GM23248 (cell line): ENCODE measurements at places on chromosomes 11 and 22.

- DNase-seq = no peak
Observed at GRCh38 chr11:115146425-115146824, 357.8 kb downstream of the CADM1 start.

- no peak for DNase-seq
Observed at GRCh38 chr11:115244758-115245157, 259.5 kb downstream of the CADM1 start.

DNA sequence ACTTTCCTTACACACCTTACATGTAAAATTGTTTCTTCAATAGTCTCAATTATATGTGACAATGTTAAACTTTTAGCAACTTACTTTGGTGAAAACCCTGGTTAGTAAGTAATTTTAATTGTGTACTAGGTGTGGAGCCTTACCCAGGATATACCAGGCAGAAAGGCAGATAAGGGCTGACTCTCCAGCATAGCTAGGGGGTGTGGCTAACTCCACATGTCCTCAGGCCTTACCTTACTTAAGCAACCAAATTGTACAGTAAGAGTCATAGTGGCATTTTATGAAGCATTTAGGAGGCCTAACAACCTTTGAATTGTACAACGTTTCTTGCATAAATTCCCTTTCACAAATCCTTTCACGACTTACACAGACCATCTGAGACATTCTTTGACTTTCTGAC lies 118.2 kb upstream of the OR9Q1 start:
- DNase-seq = no peak

GRCh38 chr11:41612415-41612814 lies 153.0 kb upstream of the LRRC4C start:
- DNase-seq = no peak

GRCh38 chr11:106031202-106031810 lies 9.3 kb upstream of the MSANTD4 start:
- peak; percentile 8 for DNase-seq

- no peak for DNase-seq
Observed at GRCh38 chr22:44130076-44130711, 50.5 kb upstream of the PARVG start.

DNA sequence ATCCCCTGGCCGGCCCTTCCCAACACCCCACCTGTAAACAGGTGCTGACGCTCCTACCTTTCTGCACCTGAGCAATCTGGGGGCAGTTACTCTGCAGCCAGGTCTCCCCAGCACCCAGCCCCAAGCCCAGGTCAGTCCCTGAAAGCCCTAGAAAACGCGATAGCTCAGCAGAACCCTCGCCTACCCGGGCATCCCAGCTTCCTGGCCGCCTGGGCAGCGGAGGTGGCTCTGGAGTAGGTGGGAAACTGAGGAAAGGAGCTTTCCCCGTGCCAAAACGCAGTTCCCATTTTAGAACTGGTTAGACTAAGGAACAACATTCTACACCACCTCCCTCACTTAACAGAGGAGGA lies 445 bp downstream of the SYTL2 start:
- no peak for DNase-seq

- no peak for DNase-seq
Observed at GRCh38 chr11:58275002-58275401, 6.9 kb upstream of the OR10W1 start.

GRCh38 chr11:104155375-104155774 lies 8.6 kb downstream of the PDGFD start:
- no peak for DNase-seq

- peak; percentile 73 for DNase-seq
Observed at GRCh38 chr22:31313366-31314147, 21.3 kb upstream of the PIK3IP1 start.

- DNase-seq = no peak
Observed at GRCh38 chr11:2300936-2301630, 635 bp downstream of the C11orf21 start.

DNA sequence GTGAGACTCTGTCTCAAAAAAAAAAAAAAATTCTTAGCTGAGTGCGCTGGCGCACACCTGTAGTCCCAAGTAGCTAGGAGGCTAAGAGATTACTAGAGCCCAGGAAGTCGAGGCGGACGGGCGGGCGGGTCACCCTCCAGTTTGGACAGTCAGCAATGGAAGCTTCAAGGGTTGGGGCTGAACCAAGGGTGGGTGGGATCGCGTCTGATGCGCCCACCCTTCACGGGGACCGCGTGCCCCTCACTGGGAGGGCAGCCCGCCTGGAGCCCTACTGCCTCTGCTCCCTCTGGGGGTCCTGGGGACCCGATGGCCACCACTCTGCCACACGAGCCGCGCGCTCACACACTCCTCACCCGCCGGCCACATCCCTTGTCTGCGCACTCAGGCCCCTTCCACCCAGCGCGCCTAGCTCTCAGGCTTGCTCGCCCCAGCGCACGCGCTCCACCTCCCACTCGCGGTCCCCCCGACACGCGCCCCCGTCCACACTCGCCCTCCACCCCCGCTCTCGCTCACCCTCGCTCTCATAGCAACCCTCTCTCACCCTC lies 494 bp downstream of the CHID1 start:
- DNase-seq = no peak

DNA sequence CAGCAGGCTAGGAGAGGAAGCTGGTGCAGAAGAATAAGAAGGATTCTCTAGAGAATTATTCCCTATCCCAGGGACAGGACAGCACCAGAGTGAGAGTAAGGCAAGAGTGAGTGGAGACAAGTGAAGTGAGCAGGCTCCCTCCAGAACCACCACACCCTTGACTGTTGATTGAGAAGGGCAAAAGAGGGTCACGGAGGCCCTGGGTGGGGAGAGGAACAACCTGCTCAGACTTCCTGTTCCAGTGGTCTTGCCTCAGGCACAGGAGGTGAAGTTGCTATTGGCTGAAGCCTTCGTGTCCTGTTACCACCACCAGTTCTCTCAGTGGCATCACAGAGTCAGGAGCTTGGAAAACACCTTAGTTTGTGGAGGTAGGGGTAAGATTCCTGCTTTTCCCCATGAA lies 51.7 kb upstream of the CCDC89 start:
- no peak for DNase-seq

DNA sequence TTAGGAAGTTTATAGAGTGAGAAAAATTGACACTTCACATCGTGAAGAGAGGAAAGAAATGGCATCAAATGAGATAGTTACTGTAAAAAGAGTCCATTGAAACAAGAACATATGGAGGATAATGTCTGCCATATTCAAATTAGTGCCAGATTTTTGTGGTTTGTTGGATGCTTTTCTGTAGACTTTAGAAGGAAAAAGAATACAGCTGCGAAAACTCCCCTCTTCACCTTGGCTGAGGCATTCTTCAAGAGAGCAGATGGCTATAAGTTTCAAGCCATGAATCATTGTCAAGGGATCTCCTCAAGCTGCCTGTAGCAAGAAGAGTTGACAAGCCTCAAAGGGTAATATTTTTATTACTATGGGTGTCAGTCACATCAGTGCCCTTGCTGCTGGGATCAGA lies 507.4 kb upstream of the RAG2 start:
- DNase-seq = no peak

DNA sequence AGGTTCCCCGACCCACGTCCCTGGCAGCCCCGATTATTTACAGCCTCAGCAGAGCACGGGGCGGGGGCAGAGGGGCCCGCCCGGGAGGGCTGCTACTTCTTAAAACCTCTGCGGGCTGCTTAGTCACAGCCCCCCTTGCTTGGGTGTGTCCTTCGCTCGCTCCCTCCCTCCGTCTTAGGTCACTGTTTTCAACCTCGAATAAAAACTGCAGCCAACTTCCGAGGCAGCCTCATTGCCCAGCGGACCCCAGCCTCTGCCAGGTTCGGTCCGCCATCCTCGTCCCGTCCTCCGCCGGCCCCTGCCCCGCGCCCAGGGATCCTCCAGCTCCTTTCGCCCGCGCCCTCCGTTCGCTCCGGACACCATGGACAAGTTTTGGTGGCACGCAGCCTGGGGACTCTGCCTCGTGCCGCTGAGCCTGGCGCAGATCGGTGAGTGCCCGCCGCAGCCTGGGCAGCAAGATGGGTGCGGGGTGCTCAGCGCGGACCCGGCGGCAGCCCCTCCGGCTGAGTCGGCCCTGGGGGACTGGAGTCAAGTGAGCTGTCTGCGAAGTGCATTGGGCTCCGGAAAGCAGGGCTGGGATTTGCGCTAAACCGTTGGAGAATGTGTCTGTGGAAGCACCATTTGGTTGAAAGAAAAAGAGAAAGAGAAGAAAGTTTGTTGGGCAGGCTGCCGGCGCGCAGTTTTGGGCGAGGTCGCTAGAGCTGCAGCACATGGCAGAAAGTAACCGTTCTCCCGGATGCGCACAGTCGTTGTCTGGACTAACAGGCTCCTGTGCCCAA lies at the start of gene CD44:
TSS of gene CD44 (plus strand) at position 229 of the 779 bp plus-strand sequence. CDS start at position 362, 133 bp downstream.
- peak; percentile 96 for DNase-seq

GRCh38 chr11:114208377-114208776 lies 87.8 kb upstream of the NNMT start:
- DNase-seq = no peak

- no peak for DNase-seq
Observed at GRCh38 chr11:1289211-1289935, 20.1 kb downstream of the TOLLIP start.
